ENCODE measurements at places on chromosomes 12 and 14.
A peak's percentile ranks its signal among the peaks of the same experiment; 100 is the strongest.

- DNase-seq: no peak
Measured at GRCh38 chr14:37122288-37122687, 50.1 kb downstream of the SLC25A21 start.

- no peak for DNase-seq
Measured at GRCh38 chr14:67806246-67806645, 10.1 kb downstream of the ZFYVE26 start.

- no peak for DNase-seq
Measured at GRCh38 chr14:85061256-85061655, 468.7 kb upstream of the FLRT2 start.

GRCh38 chr14:71056168-71056567 is 148.9 kb downstream of the PCNX1 start:
- no peak for DNase-seq

- DNase-seq: no peak
Measured at GRCh38 chr12:2194060-2194459, 141.3 kb downstream of the CACNA1C start.

- no peak for DNase-seq
Measured at GRCh38 chr12:108523365-108523764, 8.3 kb downstream of the FICD start.

- no peak for DNase-seq
Measured at GRCh38 chr14:67556671-67557070, 23.6 kb downstream of the PLEKHH1 start.

DNA sequence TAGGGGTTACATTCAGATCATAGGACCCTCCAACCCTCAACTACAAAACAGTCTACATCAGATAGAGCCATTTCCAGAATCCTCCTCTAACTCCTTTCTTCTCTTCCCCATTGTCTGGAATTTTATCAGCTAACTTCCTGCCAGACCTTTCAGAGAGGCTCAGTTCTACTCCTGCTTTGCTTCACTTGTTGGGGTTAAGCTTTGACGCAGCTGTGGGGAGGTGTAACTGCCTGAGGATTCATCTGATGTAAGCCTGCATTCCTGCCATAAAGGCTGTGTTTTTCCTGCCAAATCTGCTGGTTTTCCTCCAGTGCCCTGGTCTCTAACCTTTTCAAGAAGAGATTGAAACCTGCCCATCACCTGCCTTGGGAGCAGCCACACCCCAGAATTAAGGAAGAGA is 16.9 kb downstream of the DHRS2 start:
- DNase-seq: no peak

DNA sequence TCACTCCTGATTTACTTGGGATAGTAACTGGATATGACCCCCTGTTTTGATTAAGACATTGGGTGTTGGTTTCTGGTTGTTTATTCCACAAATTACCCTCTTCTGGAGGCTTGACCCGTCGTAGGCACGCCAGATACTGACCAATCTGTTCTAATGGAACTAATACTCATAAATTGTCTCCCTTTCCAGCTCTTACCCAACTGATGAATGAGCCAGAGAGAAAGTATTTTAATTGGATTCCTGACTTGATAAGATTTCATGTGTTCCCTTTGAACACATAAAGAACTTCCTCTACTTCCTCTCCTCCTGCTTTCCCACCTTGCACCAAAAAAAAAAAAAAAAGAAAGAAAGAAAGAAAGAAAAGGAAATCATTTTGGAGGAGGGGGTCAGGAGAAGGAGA is 340.9 kb downstream of the PCNX1 start:
- DNase-seq: no peak

DNA sequence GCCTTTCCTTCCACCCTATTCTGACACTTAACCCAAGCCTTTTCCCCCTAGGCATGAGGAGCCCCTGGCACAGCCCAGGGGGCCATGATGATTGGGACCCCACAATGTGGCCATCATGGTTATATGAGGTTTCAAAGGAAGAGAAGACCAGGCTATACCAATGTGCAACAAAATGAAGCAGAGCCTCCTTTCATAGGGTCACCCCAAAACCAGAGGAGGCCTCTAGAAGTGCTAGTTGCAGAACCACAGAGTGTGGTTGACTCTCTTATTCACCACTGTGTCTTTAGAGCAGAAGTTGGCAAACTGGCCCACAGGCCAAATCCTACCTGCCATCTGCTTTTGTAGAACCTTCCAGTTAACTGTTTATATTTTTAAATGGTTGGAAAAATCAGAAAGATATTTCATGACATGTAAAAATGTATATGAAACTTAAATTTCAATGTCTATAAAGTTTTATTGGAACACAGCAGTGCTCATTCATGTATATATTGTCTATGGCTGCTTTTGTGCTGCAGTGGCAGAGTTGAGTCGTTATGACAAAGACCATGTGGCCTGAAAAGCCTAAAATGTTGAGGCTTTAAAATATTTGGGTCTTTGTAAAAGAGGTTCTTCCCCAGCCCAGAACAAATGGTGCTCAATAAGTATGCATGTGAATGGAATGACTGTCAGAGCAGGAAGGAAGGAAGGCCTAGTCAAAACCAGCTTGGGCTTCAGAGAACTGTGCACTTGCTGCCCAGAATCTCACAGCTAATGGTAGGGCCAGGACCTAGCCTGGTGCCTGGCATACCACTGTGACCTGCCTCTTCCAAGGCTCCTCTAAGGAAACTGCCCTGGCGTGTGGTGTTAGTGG is 49.2 kb downstream of the SUSD6 start:
- no peak for DNase-seq

DNA sequence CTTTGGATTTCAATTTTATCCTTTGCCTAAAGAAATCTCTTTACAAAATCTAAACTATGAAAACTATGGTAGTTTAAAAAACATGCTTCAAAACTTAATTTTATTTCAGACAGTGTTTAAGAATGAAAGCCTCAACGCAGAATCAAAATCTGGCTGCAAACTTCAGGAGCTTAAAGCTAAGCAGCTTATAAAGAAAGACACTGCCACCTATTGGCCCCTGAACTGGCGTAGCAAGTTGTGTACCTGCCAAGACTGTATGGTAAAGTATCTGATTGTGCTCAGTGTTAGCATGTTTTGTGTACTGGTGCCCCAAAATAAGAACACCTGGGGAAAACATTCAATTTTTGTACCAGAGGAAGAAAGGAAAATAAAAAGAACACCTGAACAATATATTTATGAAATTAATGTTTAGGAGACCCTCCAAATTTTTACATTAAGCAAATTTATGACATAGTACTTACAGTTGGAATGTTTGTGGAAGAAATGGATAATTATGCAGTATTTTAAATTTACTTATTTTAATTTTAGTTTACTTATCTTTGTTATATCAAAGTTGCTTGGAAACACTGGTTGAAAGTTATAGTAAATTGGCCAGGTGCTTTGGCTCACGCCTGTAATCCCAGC is 12.2 kb downstream of the UBR7 start:
- DNase-seq: no peak

DNA sequence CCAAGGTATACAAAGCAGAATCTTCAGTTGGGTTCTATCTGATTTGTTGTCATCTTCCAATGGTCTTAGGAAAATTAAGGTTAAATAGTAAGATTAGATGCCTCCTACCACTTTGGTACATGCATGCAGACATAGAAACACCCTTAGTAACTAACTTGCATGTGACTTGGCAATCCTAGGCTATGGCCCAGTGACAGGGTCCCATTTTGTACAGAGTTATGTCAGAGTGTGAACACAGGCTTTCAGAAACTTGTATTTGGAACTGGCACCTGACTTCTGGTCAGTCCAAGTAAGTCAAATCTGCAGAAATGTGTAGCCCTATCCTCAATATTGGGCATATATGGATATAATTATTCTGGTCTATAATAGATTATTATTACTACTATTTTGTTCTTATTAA is 53.1 kb downstream of the DAD1 start:
- no peak for DNase-seq

DNA sequence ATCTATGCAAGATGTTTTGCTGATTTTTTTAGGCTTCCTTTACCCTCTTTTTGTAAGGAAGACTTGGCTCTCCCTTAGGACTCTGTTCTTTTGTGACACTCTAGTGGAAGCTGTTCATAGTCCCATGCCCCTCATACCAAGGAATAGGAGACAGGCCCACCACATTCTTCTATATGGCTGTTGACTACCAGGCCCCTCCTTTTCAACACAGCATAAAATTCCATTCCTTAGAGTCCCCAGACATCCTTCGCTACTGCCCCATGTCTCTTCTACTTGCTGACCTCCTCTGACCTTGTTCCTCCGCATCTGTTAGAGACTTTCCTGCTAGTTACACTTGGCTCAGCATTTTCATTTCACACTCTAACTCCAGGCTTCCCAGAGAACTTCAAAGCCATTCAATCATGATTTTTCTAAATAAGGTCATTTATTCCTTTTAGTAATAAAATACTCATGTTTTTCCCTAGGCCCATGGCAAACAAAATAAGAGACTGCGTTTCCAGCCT is 9.7 kb downstream of the PIK3C2G start:
- no peak for DNase-seq

DNA sequence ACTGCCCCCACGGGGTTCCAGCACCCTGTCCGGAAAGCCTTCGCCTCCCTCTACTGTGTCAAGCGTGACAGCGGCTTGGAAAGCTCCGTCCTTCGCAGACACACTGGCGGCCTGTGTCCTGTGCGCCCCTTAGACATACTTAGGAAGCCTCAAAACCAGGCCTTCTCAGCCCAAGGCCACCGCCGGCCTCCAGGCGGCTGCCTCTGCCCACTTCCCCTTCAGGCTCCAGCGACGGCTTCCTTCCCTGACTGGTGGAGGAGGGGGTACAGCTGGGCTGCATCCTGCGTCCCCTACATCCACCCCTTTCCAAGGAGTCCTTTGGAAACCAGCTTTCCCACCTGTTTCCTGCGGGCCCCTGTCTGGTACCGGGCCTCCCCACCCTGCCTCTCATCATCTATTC is 2.5 kb upstream of the CACNA2D4 start:
- no peak for DNase-seq

GRCh38 chr14:55411426-55412389 is at the start of gene ATG14:
ATG14 (minus strand) TSS chr14:55411830; CDS start chr14:55411822, 8 bp downstream.
- peak; percentile 76 for DNase-seq

- DNase-seq: no peak
Measured at GRCh38 chr14:104534036-104534435, 45.5 kb upstream of the C14orf180 start.

DNA sequence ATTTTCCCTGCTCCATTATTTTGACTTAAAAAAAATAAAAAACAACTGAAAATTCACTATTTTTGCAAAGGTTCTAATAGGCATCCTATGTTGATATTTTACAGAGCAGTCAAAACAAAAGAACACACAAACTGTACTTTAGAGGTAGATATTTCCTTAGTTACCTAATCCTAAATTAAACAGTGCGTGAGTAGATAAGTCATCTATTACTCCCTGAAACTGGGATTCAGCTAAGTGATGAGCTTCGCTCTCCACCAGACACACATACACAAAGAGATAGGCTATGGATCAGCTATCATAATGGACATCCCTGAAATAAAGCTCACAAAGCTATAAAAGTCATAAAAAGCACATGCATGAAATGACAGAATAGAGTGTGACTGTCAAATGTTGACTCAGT is 398.7 kb downstream of the SOX5 start:
- no peak for DNase-seq

- no peak for DNase-seq
Measured at GRCh38 chr12:32686340-32686739, 7.2 kb downstream of the DNM1L start.

GRCh38 chr12:92485351-92486348 is 217.1 kb upstream of the PLEKHG7 start:
- no peak for DNase-seq

GRCh38 chr14:94569381-94570001 is 8.2 kb downstream of the SERPINA4 start:
- DNase-seq: no peak

GRCh38 chr14:86626530-86626929 is 1096.6 kb downstream of the FLRT2 start:
- DNase-seq: no peak
